ENCODE measurements at places on chromosomes 3 and 15.
A peak's percentile ranks its signal among the peaks of the same experiment; 100 is the strongest.

DNA sequence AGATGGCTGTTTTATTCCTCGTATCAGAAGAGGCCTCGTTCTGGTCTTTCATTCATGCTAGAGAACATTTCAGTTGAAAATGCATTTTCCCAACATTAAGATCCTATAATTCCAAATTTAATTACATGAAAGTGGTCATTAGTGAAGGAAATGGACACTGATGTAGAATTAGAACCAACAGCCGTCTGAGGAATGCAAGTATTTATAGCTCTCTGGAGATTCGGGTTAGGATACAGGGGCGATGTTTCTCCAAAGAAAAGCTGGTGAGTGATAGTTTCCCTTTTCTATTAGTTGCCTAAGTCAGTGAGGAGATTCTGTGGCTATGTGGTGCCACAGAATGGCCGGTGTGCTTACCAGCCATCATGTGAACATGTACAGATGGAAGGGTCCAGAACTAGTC is 109.0 kb upstream of the IL12A start:
- DNase-seq, result no peak

DNA sequence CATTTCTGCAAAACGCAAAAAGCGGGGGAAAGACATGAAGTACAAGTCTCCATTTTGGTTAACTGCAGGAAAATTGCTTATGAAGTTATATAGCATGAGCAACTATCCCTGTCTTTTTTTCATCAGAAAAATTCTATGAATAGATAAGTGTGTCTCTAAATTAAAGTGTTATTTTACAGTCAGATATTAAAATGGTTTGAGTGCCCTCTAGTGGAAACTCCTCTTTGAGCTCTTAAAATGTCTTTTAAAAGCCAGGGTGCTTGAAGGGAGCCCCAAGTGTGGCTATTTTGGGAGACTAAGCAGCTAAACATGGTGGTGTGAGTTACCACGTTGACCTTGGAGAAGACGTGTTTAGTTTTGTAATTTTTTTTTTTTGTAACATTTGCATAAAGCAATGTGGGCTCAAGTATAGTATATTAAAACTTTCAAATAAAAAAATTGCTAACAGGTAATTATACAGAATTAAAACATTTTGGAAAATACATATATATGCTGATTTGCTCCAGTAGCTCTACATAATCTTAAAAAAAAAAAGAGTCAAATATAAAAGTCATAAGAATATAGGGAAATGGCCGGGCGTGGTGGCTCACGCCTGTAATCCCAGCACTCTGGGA is 77.2 kb downstream of the PPP2R3A start:
- peak; percentile 37 for DNase-seq

- no peak for DNase-seq
Measured at GRCh38 chr3:196969134-196969659, 564 bp upstream of the PIGZ start.

- no peak for DNase-seq
Measured at GRCh38 chr3:73114711-73115110, 53.3 kb downstream of the EBLN2 start.

GRCh38 chr3:153138276-153139210 is 23.5 kb upstream of the RAP2B start:
- DNase-seq, result peak; percentile 90

GRCh38 chr3:57978316-57978715 is 29.9 kb upstream of the FLNB start:
- no peak for DNase-seq

DNA sequence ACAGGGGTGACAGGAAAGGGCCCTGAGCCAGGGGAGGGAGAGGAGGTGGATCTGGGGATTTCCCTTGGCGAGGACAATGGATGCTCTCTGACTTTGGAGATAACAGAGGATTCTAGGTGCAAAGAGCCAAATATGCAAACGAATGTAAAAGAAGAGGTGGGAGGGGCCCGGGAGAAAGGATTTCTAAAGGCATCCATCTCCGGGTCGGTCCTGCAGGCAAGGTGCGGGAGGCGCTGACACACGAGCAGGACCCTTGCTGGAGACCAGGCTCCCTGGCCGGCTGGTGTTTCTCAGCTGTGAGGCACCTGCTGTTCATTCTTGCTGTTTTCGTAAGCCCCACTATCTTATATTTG is 115.2 kb upstream of the TLE3 start:
- DNase-seq, result no peak

DNA sequence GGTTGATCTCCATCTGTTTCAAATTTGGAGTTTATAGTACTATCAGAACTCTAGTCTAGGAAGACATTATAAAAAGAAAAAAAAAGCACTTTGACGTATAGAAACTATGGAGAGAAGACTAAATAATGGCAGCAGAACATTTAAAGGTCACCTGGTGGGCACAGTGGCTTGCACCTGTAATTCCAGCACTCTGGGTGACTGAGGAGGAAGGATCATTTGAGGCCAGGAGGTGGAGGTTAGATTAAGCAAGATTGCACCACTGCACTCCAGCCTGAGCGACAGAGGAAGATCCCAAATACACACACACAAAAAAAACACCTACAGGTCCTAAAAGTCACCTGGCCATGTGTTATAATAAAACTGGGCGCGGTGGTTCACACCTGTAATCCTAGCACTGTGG is 13.8 kb downstream of the SIN3A start:
- DNase-seq, result no peak

- DNase-seq, result no peak
Measured at GRCh38 chr15:63560741-63561448, 36.3 kb upstream of the FBXL22 start.

DNA sequence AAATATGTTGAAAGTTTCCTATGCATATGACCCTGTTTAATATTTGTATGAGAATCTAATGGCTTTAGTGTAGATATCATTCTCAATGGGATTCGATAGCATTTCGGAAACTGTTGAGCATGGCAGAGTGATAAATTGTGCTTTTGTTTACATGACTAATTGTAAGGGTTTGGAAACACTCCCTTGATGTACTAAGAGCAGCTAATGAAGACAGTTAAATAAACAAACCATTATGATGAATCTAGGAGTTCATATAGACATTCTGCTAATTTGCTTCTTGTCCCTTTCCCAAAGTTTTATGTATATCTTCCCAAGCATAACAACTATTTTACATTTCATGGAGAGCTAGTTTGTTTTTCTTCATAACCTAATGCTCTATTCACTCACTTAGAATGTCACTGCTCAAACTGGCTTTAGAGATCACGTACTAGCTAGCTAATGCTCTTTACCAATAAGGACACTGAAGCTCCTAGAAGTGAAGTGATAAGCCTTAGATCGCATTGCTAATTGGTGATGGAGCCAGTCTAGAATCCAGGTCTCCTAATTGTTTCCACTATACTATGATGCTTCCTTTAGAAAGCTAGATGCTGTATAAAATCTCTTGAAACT is 140.8 kb downstream of the TP63 start:
- no peak for DNase-seq

DNA sequence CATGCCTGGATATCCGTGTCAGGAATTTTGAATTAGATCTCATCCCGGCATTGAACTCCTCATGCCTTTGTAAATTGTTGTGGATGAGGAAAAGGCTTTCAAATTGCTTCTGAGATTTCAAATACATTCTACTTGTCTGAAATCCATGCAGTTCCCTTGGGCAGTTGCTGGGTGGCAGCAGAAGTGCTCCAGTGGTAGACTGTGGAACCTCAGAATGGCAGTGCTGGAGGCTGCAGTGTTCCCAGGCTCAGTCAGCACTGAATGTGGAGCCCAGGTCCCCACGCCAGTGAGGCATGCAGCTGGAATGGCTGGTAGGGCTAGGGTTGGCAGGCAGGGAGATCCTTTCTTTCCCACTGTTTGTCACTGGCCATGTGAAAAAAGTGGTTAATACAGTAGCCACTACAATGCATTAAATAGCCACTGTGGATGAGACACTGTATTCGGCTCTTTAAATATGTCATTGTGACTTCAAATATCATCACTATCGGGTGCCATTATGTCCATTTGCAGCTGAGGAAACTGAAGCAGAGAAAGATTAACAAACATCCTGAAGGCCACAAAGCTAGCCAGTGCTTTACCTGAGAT is 98.6 kb downstream of the TPRG1 start:
- DNase-seq, result peak; percentile 73

GRCh38 chr3:182618085-182618732 is 175.1 kb upstream of the ATP11B start:
- no peak for DNase-seq

DNA sequence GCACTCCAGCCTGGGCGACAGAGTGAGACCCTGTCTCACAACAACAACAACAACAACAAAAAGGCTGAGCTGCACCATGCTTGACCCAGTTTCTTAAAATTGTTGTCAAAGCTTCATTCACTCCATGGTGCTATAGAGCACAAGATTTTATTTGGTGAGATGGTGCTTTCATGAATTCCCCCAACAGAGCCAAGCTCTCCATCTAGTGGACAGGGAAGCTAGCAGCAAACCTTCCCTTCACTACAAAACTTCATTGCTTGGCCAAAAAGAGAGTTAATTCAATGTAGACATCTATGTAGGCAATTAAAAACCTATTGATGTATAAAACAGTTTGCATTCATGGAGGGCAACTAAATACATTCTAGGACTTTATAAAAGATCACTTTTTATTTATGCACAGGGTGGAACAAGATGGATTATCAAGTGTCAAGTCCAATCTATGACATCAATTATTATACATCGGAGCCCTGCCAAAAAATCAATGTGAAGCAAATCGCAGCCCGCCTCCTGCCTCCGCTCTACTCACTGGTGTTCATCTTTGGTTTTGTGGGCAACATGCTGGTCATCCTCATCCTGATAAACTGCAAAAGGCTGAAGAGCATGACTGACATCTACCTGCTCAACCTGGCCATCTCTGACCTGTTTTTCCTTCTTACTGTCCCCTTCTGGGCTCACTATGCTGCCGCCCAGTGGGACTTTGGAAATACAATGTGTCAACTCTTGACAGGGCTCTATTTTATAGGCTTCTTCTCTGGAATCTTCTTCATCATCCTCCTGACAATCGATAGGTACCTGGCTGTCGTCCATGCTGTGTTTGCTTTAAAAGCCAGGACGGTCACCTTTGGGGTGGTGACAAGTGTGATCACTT is 2.0 kb downstream of the CCR5 start:
- no peak for DNase-seq

DNA sequence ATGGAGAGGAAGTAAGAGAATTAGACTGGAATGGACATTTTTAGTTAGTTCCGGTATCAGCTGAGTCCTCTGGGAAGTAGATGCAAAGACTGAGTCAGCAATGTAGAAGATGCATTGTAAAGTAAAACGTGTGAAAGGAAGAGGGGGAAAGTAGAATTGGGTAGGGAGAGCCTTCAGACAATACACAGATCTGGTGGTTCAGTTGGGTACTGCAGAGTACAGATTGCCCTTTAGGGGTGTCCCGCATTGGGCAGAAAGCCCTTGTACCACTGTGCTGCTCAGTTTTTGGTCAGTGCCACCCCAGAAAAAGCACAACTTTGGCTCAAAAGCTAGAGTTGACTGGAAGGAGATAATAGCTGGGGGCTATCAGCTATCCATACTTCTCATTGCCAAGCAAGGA is 247.4 kb downstream of the KBTBD8 start:
- no peak for DNase-seq

GRCh38 chr3:74281705-74282104 is 332.8 kb downstream of the CNTN3 start:
- DNase-seq, result no peak

DNA sequence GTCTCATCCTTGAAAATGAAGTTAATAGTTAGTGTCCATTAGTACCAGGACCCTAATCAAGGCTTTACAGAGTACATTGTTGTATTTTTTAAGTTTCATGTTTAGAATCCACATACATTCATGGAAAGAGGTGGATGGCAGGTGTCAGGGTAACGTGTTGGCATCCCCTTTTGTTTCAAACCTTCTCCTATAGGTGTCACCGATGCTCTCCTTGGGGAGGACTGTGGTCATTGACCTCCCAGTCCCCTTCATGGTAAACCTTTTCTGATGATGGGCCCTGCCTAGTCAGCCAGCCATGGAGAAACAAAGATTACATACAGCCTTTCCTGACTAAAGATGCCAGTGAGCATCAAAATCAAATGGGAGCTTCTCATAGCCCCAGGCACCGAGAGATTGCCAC is 574.8 kb downstream of the AGBL1 start:
- DNase-seq, result no peak

DNA sequence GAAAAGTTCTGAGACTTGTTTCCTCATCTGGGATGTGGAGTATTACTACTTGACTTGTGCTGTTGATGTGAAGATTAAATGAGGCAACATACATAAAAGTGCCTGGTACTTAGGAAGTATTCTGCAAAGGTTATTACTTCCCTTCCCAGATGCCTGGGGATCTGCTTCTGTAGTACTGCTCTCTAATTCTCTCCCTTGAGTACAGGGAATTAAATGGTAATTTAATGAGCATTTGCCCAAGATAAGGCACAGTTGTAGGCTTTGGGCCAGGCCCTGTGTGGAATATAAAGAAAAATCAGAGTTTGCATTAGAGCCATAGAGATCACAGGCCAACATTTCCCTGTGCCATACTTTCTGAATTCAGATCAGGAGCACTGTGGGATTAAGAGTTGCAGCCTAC is 84.4 kb downstream of the LARS2 start:
- no peak for DNase-seq

GRCh38 chr15:73681856-73682599 is 2.2 kb upstream of the CD276 start:
- DNase-seq, result no peak

GRCh38 chr3:105327662-105328337 is 38.9 kb upstream of the ALCAM start:
- no peak for DNase-seq

DNA sequence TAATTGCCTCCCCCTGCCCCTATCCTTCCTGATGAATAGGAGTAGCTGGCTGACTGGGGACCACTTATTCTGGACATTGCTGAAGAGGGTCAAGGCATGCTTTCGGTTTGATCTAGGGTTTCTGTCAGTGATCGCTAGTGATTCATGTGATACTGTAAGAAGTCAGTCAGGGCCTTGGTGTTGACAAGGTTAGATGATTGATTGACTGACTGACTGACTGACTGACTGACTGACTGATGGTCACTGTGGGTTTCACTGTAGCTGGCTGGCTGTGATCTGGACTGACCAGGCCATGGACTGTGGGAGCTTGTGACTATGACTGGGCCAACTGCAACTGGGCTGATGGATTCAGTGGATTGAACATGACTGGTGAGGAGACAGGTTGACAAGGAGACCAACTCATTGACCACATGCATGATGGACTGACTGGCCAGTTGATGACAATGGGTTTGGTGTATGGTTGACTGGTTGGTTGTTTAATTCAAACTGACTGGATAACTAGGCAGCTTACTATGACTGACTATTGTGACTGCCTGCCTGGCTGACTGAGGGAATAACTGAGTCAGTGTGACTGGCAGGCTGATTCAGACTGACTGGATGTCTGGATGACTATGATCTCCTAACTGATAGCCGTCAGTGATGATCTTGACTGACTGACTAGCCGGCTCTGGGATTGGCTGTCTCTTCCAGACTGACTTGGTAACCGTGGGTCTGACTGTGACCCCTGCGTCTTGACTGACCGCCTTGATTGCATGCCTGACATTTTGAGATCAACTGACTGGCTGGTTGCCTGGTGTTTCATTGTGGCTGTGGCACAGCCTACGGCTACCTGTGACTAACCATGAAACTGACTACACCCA is 509.9 kb downstream of the SHQ1 start:
- peak; percentile 12 for DNase-seq

- DNase-seq, result no peak
Measured at GRCh38 chr3:107065094-107065861, 312.0 kb upstream of the CCDC54 start.

All from HCT116 (cell line).